ENCODE measurements at places on chromosomes 3 and 15.

- no peak for DNase-seq
Measured at GRCh38 chr15:58539548-58539947, 107.8 kb downstream of the LIPC start.

DNA sequence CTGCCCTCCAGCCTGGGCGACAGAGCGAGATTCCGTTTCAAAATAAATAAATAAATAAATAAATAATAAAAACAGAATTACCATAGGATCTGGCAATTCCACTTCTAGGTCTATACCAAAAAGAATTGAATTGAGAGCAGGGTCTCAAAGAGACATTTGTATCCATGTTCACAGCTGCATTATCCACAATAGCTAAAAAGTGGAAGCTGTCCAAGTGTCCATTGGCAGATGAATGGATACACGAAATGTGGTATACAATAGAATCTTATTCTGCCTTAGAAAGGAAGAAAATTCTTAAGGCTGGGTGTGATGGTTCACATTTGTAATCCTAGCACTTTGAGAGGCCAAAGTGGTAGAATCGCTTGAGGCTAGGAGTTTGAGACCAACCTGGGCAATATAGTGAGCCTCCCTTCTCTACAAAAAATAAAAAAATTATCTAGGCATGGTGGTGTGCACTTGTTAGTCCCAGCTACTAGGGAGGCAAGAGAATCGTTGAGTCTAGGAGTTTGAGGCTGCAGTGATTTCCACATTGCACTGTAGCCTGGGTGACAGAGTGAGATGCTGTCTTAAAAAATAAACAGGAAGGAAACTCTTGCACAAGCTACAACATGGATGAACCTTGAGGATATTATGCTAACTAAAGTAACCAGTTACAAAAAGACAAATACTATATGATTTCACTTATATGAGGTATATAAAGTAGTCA, 24.2 kb downstream of the PFKFB4 start:
- DNase-seq, result no peak

GRCh38 chr3:47380026-47380600, 708 bp upstream of the PTPN23 start:
- no peak for DNase-seq

DNA sequence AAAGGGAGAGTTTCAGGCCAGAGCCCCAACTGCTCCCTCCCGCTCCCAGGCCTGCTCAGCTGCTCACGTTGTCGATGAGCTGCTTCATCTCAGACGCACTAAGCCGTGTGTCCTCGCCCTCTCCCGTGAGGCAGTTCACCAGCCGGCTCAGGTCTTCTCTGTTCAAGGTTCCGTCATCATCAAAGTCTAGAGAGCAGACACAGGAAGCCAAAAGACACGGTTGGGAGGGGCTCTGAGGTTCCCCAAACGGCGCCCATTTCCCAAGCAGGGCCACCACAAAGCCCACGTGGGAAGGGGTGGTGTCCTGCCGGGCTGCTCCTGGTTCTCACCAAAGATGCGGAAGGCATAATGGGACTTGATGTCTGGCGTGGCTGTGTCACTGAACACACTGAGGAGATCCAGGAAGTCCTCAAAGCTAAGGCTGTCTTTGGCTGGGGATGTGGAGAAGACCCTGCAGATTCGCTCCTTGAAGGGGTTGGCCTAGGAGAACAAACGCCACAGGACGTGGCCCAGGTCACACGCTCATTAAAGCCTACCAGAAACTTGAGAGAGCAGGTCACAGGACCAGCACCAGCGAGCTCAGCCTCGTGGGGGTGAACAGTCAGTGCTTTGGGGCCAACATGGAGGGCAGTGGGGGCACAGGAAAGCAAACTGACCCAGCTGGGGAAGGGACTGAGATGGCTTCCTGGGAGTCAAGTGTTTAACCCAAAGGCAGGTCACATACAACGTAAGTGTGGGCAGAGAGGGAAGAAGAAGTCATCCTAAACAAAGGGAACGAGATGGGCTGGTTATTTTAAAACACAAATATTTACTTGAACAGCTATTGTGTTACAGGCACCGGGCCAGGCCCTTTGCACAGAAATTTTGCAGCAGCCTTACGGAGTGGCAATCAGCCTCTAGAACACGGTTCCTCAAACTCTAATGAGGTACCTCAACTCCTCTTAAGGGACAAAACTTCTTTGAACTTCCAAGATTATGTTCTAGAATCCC, 2.4 kb downstream of the CIB1 start:
- DNase-seq, result peak; percentile 73

DNA sequence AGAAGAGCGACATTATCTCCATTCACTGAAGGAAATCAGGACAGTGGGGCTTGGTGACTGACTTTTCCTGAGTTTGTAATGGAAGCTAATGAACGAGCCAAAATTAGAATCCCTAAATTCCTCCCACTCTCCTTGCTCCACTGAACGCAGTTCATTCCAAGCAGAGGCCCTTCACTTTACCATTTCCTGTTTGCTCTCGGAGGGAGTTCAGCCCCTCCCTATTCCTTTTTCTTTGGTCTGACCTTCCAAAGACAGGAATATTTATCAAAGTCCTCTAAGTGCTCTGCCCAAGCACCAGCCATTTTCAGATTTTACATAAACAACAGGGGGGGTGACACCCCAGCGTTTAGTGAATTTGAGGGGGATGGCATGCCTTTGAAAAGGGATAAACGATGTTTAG, 24.0 kb upstream of the PTPRG start:
- DNase-seq, result no peak

- no peak for DNase-seq
Measured at GRCh38 chr3:177618873-177619733, 421.8 kb upstream of the TBL1XR1 start.

DNA sequence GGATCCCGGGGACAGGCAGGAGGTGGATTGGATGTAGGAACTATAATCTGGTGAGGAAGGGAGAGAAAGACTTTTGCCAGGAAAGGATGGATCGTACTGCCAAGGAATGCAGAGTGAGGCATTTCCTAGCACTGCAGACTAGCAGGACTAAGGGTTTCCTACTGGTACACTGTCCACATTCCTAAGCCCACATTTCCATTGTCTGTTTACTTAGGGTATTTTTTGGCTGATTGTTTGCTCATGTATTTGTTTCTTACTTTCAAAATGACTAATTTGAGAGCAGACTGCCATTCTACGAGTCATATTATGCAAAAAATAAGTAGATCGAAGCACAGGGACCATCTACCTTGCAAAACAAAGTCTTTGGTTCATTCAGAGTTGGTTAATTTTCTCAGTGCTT, 1029.5 kb upstream of the NR2F2 start:
- DNase-seq, result no peak
